ENCODE measurements at places on chromosomes 16 and 17.

GRCh38 chr16:55563797-55564196, 2.7 kb upstream of the CAPNS2 start:
- no peak for DNase-seq

DNA sequence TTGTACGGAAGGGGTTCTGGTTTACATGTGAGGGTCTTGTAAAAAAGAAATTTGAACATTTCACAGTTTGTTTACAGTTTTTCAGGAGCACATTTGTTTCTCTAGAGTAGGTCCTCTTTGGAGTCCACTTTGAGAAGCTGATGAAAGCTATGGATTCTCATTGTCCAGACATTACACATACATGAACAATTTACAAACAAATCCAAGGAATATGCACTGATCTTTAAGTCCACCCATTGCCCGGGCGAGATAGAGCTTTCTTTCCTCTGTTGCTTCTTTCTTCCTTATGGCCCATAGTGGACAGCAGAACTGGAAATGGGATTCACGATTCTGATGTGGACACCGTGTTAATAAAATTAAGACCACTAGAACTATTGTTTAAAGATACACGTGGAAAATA, 1.9 kb downstream of the DCAF7 start:
- DNase-seq: no peak

DNA sequence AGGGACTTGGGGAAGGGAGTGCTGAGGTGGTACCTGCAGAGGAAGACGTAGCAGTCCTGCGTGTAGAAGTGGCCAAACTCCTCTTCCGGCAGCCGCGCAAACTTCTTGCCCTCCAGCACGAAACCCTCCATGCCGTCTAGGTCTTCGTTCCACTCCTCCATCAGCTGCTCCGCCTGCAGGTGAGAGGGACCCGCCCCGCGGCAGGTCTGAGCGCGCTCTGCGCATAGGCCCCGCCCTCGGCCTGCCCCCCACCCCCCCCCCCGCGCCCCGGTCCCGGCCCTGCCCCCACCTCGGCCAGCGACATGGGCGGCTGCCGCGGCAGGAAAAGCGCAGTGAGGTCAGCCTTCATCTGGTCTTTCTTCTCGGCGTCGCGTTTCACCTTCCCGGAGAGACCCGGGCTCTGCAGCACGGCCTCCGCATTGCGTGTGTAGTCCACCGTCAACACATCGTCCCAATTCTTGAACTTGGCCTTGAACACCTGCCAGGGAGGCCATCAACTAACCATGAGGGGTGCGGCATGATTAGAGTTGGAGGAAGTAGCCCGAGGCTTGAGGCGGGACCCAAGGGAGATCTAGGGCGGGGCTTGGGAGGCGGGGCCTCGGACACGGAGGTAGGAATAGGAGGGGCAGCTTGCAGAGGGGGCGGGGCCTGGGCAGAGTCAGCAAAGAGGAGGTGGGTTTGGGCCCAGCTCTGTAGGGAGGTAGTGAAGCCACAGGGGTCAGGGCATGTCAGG, 11.5 kb downstream of the FLII start:
- DNase-seq: no peak

GRCh38 chr16:52731219-52731875, 184.4 kb upstream of the TOX3 start:
- DNase-seq: no peak

DNA sequence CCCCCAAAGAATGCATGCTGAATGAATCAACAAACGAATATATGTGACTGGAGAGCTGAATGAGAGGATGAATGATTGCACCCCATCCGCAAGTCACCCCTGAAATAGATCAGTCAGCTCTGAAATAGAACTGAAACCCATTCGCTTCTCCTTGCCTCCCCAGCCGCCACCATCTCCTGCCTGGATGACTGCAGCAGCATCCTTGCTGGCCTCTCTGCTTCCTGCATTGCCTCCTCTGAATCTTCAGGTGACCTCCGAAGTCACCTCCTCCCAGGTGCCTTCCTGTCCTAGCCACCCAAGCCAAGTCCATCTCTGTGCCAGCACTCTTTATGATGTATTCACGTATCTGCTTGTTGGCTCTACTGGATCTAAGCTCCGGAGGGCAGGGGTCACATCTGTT, 288.3 kb downstream of the CPPED1 start:
- no peak for DNase-seq

DNA sequence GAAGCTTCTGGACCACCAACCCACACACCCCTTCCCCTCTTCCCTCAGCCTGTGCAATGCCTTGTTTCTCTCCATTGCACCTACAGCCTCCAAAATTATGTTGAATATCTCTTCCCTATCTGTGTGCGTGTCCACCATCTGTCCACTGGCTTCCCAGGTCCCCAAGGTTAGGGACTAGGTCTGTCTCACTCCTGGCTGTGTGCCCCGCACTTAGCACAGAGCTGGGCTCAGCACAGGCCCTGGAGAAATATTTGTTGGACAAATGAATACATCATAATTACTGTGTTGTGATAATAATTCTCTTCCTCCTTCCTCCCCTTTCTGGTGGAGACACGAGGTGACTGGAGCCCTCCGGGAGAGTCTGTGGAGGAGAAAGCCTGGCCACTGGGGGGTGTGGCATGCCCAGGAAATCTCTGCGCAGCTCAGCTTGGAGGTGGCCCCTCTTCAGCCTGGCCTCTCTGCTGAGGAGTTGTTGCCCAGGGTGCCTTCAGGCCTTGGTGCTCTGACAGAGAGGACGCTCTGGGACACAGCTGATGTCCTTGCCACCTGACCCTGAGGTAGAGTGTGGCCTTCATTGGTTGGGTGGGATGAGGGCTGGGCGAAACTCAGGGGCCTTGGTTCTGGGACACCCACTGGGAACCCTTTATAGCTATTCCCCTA, 3.3 kb upstream of the BRD7 start:
- DNase-seq: no peak

- no peak for DNase-seq
These were observed 735 bp downstream of the PSMD11 start for GRCh38 chr17:32445074-32445415.

- no peak for DNase-seq
These were observed 45.8 kb downstream of the VPS35L start for GRCh38 chr16:19601083-19601976.

DNA sequence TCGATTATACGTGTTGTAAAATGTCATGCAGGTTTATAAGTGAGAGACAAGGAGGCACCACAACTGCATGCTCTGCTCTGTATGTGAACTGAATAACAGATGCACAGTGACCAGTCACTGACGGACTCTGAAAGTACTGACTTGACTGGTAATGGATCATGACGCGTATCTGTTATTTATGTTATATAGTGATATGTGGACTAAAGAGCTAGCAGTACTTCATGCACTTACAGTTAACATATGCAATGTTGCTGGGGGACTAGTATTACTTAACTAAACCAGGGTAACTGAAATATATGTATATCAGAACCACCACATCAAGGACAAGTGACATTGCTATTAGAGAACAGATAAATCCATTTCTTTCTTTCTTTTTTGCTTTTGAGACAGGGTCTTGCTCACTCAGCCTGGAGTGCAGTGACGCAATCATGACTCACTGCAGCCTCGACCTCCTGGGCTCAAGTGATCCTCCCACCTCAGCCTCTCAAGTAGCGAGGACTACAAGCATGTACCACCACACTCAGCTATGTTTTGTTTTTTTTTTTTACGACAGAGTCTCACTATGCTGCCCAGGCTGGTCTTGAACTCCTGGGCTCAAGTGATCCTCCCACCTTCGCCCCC, 17.2 kb downstream of the COIL start:
- no peak for DNase-seq

DNA sequence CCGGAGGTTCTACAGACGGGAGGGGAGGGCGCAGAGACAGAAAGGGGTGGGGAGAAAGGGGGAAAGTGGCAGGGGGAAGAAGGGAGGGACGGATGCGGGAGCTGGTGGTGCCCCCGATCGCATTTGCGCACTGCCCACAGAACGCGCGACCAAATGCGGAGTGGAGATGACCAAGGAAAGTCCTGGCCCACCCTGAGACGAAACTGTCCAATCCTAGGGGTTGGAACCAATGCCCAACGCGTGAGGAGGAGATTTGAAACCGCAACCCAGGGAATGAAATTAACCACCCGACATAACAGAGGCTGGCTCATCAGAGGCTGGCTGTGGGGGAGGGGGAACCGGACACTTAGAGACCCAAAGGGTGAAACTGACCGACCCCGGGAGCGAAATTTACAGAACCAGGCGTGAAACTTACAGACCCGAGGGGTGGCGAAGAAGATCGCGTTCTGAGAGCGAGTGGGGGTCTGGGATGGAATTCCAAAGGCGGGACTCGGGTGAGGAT, 1.4 kb downstream of the HES7 start:
- DNase-seq: no peak

DNA sequence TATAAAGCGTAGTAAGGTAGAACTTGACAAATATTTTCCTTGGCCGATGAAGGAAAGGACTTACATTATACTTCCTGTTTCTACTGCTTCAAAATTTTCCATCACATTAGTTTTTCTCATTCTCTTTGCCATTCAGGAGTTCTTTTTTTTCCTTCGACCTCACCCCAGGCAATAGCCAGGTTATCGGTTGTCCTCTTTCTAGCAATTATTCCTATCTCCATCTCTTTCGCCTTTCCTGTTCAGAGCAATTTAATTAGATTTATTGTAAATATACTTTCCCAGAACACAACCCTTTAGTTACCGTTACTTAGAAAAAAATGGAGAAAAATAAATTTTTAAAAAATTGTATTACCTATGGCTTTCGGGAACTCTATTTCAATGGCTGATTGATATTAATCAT, 205.2 kb downstream of the KCNJ2 start:
- no peak for DNase-seq

DNA sequence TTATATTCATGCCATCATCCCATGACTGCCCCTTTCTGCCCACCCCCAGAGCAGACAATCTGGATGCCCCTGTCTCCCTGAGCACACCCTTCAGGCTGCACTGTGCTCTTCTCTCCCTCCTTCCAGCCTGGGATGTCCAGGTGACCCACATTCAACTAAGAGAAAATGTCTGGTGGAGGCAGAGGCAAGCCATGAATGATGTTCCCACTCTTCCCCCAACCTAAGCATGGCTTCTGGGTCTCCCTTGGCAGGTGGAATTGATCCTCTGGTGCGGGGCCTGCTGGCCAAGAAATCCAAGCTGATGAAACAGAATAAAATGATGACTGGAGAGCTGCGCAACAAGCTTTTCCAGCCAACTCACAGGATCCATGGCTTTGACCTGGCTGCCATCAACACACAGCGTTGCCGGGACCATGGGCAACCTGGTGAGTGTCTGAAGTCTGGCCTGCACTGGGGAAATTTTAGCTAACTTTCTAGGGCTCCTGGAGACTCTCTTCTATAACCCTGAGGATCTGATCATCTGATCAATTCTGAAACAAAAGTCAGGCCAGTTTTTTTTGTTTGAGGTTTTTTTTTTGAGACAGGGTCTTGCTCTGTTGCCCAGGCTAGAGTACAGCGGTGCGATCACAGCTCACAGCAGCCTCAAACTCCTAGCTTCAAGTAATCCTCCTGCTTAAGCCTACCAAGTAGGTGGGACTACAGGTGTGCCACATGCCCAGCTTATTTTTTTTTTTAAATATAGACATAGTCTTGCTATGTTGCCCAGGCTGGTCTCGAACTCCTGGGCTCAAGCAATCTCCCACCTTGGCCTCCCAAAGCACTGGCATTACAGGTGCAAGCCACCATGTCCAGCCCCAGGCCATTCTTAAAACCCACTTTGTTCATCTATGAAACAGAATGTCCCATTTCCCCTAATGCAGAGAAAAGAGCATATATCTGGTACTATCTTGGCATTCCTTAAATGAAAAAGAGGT, 14.5 kb downstream of the MPO start:
- no peak for DNase-seq

DNA sequence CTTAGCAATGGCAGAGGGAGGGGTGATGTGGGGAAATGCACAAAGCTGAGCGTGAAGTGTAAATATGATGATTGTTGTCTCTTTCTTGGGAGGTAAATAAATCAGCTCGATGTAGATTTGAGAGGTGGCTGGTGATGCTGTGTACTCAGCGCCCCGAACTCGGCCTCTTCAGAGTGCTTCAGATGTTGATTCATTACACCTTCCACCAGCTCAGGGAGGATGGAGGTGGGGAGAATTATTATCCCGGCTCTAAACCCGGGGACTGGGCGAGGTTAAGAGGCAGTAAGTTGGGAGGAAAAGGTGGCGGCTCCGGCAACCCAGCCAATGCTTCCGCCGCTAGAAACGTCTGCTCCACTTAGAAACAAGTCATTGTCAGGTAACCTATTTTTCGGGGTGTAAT, 86.5 kb downstream of the RPA1 start:
- DNase-seq: no peak

DNA sequence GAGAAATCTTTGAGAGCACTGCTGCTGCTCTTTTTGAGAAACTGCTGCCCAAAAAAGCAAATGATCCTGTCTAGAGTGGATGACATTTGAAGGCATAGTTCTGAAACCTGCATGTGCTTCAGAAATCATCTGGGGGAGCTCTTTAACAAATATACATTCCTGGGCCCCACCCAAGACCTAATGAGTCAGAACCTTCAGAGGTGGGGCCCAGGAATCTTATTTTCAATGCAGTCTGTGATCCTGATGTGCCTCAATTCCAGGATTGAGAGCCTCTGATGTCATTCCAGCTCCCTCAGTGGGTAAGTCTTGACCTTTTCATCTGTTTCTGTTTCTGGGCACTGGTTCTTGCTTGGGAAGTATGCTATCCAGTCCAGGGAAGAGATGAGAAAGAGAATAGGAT, 42.3 kb downstream of the HNF1B start:
- DNase-seq: no peak

DNA sequence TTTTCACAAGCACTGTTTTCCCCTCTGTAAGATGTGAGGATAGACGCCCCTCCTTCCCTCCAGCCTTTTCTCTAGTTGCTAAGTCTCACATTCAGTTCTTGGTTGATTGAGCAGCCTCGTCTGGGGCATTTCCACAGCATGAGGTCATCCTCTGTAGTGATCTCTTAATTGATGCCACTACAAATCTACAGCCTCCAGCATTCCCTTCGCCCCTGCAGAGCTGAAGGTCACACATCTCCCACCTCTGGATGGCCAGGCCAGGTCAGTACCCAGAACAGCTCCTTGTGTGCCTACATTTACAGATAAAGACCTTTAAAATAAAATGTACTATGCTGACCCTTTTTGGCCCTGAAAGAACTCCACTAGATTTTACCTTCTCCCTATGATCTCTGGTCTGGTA, 32.5 kb upstream of the CDH11 start:
- DNase-seq: no peak

DNA sequence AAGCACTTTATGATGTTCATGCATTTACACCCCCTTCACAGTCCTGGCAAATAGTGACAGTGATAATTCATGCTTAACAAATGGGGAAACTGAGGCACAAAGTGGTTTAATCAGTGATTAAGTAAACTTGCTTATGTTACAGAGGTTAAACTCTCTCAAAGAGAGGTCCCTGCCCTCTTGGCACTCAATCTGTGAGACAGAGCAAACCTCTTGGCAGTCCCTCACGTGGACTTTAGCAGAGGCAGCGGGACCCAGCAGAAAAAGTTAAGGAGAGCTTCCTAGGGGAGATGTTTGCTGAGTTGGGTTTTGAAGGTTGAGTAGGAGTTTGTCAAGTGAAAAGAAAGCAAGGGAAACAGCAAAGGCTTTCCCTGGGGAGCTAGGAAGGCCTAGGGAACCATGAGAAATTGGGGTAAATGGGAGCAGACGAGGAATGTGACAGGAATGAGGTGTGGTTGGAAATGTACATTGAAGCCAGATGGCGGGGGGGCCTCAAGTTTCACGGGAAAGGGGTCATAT, 10.7 kb downstream of the SOCS1 start:
- no peak for DNase-seq

GRCh38 chr16:30649725-30650368, 913 bp upstream of the PRR14 start:
- no peak for DNase-seq
